IPS DF 6.9 (cell line): ENCODE measurements at places on chromosomes 6 and 20.
A peak's percentile ranks its signal among the peaks of the same experiment; 100 is the strongest.

DNA sequence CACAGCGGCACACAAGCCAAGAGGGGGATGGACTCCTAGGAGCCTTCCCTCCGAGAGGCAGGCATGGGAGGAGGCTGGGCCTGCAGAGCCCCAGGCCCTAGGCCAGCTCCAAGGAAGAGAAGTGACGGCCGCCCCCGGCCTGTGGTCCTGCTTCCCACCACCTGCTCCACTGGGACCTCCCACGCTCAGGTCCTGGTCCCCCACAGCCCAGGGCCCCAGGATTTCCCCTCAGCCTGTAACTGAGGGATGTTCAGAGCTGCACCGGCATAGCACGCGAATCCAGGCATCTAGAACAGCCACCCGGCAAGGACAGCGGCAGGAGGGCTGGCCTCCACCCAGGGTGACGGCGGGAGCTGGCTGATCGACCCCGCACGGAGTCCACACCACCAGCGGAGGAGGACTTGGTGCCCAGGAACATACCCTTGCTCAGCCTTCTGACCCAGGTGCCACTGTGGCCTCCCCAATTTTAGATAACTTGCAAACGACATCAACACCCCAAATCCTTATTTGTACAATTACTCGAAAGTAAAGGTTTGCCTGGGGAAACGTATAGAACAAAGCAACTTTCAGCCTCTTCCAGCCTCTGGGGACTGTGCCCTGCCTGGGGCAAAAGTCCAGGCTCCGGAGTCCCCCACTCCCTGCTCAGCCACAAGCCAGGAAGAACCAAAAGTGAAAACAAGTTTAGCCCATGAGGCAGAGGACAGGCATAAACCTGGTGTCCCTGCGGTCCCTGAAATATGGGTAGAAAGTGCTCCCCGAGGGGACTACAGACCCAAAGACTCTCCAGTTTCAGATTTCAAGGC lies 3.5 kb downstream of the GATA5 start:
- DNase-seq: no peak

DNA sequence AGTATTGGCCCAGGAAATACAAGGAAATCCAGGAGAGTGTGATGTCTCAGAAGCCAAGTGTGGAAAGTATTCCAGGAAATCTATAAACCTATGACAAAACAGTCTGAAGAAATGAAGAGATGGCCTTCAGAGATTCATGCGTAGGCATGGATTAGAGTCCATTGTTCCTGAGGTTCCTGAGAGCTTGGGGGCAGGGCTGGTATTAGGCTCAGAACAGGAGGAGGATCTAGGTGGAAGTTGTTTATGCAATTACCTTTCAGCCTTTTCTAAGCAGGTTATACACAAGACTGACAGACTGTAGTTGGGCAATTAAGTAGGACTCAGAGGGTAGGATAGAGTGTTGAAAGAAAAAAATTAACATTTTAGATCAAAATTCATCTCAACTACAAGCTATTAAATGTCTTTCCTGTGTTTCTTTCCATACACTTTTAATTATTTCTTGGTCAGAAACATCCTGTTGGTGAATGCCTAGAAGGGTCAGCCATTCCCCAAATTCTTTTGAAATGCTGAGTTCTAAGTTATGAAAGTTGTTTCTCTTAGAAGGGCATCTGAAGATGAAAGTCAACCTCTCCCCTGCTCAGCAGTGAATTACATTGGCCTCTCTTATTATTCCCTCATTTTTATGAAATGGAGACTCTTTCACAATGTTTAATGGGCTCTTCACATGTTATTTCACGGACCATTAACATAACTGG lies 201.2 kb upstream of the MYLIP start:
- no peak for DNase-seq

GRCh38 chr6:88574651-88575050 lies 388.8 kb downstream of the RNGTT start:
- no peak for DNase-seq

- no peak for DNase-seq
Measured at GRCh38 chr20:31675828-31676608, 38.3 kb downstream of the COX4I2 start.

GRCh38 chr6:161951126-161951525 lies 677.3 kb upstream of the AGPAT4 start:
- no peak for DNase-seq

DNA sequence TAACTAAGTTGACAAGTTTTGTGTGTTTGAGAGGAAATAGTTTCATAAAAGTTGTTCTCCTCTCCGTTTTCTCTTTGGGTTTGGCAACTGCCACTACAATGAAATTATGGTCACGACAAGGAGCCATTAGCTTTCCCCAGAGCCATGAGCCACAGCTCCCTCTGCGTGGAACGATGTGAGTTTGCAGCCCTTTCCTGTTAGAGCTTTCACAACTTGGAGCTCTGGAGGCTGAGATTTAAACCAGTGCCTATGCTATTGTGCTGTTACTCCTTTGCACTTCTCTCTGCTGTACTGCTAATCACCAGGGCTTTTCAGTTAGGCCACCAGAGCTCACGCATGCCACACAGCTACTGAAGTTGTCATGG lies 29.3 kb upstream of the TXNDC5 start:
- DNase-seq: no peak

- no peak for DNase-seq
Measured at GRCh38 chr6:48474830-48475229, 363.8 kb upstream of the PTCHD4 start.

- DNase-seq: no peak
Measured at GRCh38 chr20:63831646-63831992, 555 bp upstream of the ZBTB46 start.

DNA sequence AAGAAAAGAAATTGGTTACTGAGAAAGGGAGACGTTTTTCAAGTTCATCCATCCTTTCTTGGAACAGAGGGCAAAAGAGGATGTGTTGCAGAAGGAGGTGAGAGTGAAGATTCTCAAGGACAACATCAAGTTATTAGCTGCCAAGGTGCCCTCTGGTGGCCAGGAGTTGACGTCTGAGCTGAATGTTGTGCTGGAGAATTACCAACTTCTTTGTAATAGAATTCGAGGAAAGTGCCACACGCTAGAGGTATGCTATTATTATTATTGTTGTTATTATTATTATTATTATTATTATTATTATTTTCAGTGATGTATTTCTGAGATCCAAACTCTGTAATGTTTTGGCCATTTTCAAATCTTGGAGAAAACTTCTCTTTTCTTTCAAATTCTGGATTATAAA lies 197.0 kb downstream of the UTRN start:
- peak; percentile 63 for DNase-seq

GRCh38 chr6:134381959-134382358 lies 64.0 kb upstream of the SGK1 start:
- DNase-seq: no peak

- no peak for DNase-seq
Measured at GRCh38 chr6:96795481-96795880, 41.8 kb downstream of the GPR63 start.

- no peak for DNase-seq
Measured at GRCh38 chr6:56450882-56451739, 191.6 kb downstream of the DST start.

DNA sequence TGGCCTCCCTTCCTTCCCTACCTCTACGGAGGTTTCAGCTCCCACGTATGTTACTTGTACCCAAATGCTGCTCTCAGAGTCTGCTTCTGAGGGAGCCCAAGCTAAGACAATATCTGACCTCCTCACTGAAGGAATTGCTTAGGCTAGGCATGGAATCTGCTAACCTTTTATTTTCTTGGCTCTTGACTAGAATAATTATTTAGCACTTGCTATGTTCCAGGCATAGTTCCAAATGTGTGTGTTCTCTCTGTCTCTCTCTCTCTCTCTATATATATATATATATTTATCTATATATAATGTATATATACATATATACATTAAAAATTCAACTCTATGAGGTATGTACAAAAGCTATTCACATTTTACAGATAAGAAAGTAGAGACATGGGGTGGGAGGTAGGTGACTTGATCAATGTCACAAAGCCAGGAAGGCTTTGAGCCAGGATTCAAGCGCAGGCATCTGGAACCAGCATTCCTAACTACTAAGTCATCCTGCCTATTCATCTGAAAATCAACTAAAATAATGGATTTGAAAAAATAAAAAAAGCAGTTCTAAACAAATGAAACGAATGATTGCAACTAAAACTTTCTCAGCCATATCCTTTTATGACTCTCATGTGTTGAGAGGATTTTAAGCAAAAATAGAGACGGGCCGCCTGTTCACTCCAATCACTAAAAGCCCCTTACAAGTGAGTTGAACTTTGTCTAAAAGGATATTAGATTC lies 189.7 kb upstream of the JAG1 start:
- DNase-seq: peak; percentile 7

DNA sequence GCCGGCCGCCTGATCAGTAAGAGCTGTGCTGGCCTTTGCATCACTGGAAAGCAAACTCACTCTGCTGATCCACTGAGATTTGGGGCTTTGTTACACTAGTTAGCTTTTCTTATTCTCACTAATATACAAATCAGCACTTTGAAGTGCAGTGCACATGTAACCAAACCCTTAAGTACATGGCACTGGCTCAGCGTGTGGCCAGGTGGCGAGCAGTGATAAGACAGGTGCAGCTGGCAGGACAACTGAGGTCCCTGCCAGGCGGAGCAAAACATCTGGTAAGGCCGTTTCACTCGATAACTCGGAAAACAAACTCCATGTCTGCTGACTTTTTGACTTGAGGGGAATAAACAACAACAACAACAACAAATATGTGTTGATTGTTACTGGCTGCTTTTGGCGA lies 11.0 kb downstream of the GFRA4 start:
- no peak for DNase-seq

DNA sequence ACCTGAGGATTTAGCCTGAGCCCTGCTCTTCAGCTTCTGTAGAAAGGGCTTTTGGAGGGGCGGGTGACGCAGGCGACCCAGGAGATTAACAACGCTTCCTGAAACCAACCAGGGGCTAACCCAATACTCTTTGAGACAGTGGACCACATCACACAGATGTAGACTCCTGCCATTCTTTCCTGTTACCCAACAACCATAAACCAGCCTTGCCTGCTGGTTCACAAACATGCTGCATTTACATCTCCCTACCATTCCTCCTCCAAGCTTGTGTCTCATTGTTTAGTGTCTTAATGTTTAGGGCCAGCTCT lies 28.3 kb downstream of the PPP1R16B start:
- no peak for DNase-seq

- DNase-seq: no peak
Measured at GRCh38 chr6:141057761-141058160, 1075.0 kb upstream of the GJE1 start.

DNA sequence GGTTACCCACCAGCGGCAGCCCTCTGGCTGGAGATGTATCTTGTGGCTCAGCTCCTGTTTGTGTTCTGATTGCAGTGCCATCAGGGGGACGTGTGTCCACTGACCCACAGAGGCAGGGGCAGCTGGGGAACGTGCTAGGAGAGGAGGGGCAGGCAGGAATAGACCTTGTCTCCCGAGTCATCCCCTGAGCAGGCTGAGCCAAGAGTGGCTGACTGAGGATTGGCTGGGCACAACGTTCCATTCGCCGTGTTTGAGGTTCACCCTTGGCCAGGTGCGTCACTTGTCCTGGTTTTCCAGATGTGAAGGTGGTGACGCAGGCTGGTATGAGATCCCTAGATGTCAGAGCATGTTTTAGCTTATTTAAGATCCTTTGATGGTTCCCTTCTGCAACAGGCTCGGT lies 57.7 kb downstream of the ADNP start:
- no peak for DNase-seq

GRCh38 chr6:87697581-87698546 lies 4.2 kb downstream of the AKIRIN2 start:
- no peak for DNase-seq

GRCh38 chr6:34877259-34877658 lies 10.6 kb downstream of the TAF11 start:
- DNase-seq: no peak

DNA sequence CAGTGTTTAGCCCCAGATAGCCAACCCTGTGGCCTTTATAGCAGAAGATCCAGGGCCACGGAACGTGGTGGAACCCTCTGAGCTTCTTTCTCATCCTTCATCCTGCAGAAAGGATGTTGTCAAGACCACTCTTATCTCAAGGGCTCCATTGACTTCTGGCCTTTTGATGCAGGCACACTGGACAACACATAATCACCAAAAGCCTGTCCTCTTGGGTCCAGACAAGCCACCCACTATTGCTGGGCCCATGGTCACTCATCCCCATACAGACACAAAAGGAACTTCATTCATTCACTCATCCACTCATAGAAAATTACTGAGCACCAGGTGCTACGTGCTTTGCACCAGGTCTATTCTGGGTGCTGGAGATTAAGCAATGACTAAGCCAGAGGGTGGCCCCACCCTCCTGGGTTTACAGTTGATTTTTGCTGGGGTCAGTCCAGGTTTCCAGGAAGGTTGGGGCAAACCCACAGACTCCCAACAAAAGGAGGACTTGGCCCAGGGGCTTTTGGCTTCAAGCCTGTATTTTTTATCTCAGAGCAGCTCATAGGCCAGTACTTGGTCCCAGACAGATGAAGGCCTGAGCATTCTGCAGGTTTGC lies 2.4 kb downstream of the CST8 start:
- DNase-seq: no peak

DNA sequence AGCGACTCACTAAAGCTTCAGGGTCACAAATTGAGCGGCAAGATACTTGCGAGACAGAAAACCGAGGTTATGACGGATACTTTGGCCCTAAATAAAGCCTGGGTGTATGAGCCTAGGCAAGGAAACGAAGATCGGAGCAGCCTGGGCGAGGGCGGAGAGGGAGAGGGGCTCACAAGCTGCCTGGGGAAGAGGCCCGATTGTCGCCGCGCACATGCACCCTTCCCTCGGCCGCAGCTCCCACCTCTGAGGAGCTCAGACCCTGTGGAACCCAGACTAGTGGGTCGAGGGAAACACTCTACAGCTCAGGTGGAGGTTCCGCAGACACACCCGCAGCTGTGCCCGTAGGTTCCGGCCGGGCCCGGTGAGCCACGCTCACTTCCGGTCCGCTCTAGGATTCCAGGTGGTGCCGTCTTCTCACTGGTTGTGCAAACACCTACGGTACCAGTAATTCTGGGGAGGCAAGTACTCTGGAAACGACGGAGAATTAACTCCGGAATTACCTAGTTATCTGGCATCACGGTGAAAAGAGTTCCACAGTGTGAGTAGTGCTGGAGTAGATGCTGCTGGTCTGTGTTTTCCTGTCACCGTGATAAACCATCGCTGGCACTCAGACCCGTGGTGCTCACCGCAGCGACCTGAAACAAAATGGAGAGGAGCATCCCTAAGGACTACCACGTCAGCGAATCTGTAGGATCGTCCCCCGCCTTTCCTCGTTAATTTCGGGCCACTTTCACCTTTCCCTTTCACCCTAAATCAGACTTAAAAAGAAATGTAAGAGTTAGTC lies 61.5 kb downstream of the GPX5 start:
- DNase-seq: no peak

- no peak for DNase-seq
Measured at GRCh38 chr6:16406966-16407365, 168.6 kb downstream of the GMPR start.

DNA sequence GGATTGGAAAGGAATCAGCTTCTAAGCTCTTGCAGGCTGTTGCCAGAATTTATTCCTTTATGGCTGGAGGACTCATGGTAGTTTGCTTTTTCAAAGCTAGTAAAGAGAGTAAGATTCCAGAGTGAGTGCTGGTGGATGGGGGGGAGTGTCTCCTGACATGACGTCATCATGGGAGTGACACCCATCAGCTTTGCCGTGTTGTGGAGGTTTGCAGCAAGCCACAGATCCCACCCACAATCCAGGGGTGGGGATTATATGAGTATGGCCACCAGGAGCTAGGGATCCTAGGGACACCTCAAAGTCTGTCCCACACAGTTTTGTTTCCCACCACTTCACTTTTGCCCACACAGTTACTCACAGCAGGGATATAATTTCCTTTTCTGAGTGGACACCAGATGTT lies 28.7 kb upstream of the PMEPA1 start:
- no peak for DNase-seq
